ENCODE measurements at places on chromosomes 12 and 14.

DNA sequence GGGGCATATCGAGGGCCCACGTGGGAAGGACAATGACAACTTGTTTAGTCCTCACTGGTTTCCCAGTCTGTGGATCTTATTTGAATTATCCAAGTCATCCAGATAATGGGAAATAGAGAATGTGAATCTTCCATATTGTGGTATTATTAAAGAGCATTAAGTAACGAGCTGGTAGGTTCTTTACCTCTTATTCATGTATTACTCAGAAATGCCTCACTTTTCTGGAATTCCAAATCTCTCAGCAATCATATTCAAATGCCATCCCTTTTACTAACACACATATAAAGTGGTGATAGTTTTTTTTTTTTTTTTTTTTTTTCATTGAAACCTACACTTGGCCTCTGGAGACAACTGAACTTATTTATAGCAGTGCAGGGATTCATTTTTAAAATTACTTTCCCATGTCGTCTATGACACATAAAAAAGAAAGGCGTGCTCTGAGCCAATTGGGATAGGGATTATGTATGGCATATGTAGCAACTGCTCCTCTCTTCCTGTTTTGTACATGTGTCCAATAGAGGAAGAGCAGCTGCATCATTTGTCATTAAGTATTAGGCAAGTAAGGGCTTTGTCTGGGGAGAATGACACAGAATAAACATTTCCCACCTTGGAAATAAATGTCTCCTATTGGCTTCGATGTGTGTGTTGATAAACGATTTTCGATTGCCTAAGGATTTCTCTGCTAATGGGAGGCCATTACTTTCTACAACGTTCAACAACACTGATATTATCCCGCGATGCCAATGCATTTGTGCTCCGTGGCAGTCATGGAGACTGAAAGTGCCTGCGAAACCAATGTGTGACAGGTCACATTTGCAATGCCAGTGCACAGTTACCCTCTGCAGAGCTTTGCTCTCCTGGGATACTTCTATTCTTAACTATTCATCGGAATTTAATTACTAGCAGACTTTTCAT, 78.6 kb upstream of the IFNG-AS1 start:
- DNase-seq, result no peak

GRCh38 chr14:75558440-75558839, 20.0 kb upstream of the FLVCR2 start:
- DNase-seq, result no peak

- DNase-seq, result no peak
These were observed 6.0 kb upstream of the DACT1 start for GRCh38 chr14:58631732-58632131.

DNA sequence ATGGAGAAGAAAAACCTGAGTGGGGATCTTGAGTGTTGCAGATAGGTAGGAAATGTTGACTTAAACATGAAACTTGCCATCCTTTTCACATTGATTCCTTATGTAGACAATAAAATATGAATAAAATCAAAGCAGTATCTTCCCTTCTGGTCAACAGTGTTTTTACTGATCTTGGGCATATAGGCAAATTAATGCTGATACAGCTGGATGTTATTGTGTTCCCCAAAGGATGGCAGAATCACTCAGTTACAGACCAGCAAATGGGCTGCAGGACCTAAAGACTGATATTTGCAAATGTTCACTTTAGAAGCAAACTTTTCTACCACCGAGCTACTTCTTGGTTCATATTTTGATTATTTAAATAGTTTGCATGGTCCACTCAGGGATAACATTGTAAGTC, 33.9 kb downstream of the MTHFD1 start:
- no peak for DNase-seq

DNA sequence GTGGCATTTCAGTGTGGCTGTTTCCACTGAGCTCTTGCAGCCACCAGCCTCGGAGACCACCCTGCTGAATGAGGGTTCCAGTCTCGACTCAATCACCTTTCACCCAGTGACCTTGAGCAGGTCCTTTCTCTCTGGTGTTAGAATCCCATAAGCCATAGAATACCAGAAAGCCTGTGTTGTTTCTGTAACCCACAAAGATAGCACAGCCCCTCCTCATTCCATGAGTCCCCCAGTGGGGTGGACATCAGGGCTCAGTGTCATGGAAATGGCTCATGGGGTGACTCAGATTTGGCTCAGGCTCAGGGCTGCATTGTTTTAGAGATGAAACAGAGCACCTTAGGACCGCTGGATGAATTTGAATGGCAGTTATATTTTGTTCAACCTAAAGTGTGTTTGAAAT, 171.5 kb downstream of the PTPN11 start:
- no peak for DNase-seq

Measured in sciatic nerve (tissue), 2 donors.